ENCODE measurements at places on chromosomes 16 and 17.
A peak's percentile ranks its signal among the peaks of the same experiment; 100 is the strongest.

GRCh38 chr17:42305543-42306384, 17.5 kb downstream of the STAT5A start:
- DNase-seq = no peak

DNA sequence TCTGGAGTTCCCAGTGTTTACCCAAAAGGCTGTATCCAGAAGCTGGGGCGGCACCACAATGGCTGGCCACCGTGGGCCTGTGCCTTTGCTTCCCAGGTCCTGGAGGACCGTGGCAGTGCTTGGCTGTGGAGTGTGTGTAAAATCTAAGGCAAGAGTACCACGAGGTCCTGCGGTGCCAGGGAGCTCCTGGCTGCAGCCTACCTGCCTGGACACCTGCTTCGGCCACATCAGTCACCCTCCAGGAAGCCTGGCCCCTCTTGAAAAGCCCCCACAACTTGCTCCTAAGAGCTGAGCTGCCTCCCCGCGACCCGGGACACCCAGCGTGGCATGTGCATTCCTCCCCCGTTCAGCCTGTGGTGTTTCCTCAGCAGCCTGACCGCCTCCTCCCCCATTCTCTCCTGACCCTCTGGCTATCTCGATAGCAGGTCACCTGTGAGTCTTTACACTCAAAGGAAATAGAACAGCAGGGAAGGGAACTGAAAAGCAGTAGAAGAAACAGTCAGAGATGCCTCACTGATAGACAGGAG, 7.9 kb downstream of the TIMM22 start:
- no peak for DNase-seq

DNA sequence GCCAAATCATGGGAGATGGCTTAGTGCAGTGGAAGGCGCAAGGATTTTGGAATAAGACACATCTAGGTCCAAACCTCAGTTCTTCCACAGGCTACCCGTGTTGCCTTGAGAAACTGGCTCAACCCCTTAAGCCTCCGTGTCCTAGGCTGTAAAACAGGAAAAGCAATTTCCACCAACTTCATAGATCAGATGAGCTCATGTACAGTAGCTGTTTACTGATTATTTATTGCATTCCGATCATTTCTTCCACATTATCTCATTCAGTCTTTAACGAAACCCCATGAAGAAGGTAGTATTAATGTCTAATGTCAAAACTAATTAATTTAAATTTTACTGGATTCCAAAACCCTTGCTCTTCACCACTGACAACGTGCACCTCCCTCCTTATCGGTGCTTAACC, 231.6 kb downstream of the GRIN2A start:
- no peak for DNase-seq

DNA sequence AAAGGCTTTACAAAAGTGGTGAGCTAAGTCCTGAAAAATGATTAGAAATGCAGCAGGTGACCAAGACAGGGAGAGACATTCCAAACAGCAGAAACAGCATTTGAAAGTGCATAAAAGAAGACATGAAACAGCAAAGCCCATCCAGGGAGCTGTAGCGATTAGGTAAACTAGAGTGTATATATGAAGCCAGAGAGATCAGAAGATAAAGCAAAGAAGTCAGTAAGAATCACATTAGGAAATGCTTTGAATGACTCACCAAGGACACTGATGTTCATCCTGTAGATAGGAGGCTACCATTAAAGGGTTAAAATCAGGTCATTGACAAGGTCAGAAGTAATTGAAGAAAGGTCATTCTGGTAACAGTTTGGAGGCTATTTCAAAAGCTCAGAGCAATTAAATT, 27.6 kb upstream of the VAT1L start:
- no peak for DNase-seq

GRCh38 chr17:44389281-44389680, at the start of gene ITGA2B:
ITGA2B (minus strand) TSS chr17:44389649; CDS start chr17:44389473, 176 bp downstream.
- no peak for DNase-seq

- DNase-seq = peak; percentile 51
Observed at GRCh38 chr17:10172241-10172741, 26.1 kb downstream of the GAS7 start.

DNA sequence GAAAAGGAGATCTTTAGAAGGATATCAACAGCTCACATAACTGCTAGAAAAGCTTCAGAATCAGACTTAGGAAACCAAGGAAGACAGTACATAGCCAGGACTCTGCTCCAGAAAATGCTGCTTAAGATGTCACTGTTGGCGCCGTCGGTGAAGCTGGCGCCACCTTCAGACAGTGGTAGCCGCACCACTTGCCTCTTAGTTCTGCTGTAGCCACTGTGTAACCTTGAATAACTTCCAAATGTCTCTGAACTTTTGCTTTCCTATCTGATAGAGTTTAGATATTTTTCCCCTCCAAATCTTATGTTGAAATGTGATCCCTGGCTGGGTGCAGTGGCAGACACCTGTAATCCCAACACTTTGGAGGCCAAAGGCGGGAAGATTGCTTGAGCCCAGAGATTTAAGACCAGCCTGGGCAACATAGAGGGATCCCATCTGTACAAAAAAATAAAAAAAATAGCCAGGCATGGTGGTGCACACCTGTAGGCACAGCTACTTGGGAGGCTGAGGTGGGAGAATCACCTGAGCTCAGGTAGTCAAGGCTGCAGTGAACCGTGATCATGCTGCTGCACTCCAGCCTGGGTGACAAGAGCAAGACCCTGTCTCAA, 6.3 kb upstream of the USP31 start:
- no peak for DNase-seq

Measured in AG08395 (cell line).